ENCODE measurements at places on chromosomes 1 and 21. TPM values are rescaled to one million over a fixed set of nuclear protein-coding genes. Genes with fewer than 3 reads are reported as not detected.

- no peaks in the 10 kb centered on the region for H3K27me3 ChIP-seq
- no peaks in the 10 kb centered on the region for H3K4me1 ChIP-seq
- H3K36me3 ChIP-seq: no peaks in the 10 kb centered on the region
- no peak overlapping the region for H3K4me3 ChIP-seq
These were observed 64.6 kb downstream of the GRIK1 start for GRCh38 chr21:29875036-29875716.

CD58 gene
- total RNA-seq: 8.0 TPM

OVAAL gene
- total RNA-seq: not detected

DNA sequence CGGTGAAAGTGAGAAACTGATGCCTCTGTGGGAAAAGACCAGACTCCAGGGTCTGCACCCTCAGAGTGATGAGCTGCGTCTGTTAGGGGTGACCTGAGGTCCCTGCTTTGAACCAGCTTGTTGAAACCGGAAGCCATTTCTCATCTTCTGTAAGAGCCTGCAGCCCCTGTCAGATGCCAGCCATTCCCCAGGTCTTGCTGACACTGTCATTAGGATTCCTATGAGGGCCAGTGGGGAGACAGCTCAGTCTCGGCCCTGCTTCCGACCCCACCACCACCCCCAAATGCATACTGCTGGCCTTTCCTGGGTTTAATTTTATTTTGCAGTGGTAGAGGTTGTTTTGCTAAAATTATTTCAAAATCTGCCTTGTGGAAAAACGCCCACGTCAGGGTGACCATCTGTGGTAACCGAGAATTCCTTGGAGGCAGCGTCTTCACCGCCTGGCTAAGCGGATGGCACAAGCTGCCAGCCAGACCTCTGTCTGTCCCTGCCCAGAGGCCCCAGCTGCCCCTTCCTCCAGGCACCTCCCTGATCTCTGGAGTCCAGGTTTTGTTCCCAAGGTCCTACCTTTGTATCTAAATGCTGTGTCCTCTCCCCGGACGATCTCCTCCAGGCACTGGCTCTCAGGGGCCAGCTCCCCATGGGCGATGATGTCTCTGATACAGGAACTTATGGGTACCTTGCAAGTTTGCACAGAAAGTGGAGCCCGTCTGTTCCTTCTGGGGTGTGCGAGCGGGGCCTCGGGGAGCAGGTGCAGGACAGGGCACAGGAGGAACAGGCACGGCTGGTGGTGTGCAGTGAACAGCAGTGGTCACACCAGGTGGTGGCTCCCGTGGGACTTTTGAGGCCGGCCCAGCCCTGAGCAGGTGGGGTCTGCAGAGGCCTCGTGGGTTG lies 49.9 kb downstream of the PRKCZ start:
- H3K27me3 ChIP-seq: no peaks in the 10 kb centered on the region
- H3K4me1 ChIP-seq: peaks cover 8% of the 10 kb centered on the region
- H3K4me3 ChIP-seq: no peak overlapping the region
- no peak for DNase-seq
- H3K36me3 ChIP-seq: peaks cover 26% of the 10 kb centered on the region
- no peak overlapping the region for H3K27ac ChIP-seq

FCRL6 gene
- 0.60 TPM for total RNA-seq

ESRRG gene
- 12.7 TPM for total RNA-seq

DNA sequence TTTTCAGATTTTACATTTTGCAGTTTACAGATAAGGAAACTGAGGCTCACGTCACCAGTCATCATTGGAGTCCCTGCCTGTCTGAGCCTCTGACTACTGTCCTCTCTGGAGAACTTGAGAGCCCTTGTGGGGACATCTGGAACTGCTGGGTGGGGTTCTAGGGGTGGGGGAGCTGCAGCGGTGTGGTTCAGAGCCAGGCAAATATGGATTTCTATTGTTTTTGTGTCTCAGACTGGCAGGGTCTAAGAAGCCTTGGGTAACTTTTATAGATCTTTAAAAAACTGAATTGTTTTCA lies 46.9 kb downstream of the IER5 start:
- no peaks in the 10 kb centered on the region for H3K27me3 ChIP-seq
- H3K27ac ChIP-seq: peak overlapping the region; percentile 86
- H3K4me3 ChIP-seq: no peak overlapping the region

DNA sequence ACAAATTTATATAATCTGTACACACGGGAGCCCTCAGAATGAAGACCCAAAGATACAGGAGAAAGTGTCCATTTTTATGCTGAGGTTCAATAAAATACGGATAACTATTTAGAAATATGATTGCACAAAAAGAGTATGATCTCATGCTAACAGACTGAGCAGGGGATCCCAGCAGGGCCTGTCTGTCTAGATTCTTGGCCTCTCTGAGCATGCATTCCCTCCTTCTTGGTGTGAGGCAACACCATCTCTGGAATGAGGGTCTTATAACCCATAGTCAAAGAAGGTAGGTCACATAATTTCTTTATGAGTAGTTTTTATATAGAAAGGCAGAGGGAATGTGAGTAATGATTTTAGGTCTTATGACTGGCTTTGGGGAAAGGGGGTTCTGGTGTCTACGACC lies 5.4 kb downstream of the PRMT6 start:
- peaks cover 17% of the 10 kb centered on the region for H3K4me1 ChIP-seq
- DNase-seq: no peak
- no peak overlapping the region for H3K4me3 ChIP-seq
- peaks cover 6% of the 10 kb centered on the region for H3K36me3 ChIP-seq
- no peak overlapping the region for H3K27ac ChIP-seq
- no peaks in the 10 kb centered on the region for H3K27me3 ChIP-seq

DNA sequence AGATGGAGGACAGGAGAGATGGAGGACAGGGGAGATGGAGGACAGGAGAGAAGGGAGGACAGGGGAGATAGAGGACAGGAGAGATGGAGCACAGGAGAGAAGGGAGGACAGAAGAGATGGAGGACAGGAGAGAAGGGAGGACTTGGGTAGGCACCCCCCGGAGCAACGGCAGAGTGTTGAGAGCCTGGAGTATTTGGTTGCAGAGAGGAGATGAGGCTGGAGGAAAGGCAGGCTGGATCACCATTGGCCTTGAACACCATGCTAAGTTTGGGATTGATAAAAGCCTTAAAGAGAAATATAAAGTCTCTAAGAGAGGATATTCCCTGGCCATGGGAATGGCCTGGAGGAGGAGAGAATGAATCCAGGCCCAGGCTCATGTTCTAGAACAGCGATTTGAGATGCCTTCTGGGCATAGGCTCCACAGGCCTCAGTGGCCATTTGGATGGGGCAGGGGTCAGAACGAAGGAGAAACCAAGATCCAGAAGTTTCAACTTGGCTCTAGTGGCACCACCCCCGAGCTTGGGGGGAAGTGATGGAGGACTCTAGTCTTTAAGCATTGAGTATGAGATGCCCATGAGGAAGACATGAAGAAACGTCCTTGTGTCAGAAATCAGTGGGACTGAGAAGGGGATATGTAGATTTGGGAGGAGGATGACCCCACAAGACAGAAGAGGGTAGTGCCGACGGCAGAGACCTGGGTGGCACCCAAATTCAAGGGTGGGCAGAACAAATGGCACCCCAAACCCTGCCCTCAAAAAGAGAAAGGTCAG lies 47.9 kb upstream of the EDN2 start:
- no peak overlapping the region for H3K4me3 ChIP-seq
- H3K4me1 ChIP-seq: peaks cover 6% of the 10 kb centered on the region
- DNase-seq: no peak

DNA sequence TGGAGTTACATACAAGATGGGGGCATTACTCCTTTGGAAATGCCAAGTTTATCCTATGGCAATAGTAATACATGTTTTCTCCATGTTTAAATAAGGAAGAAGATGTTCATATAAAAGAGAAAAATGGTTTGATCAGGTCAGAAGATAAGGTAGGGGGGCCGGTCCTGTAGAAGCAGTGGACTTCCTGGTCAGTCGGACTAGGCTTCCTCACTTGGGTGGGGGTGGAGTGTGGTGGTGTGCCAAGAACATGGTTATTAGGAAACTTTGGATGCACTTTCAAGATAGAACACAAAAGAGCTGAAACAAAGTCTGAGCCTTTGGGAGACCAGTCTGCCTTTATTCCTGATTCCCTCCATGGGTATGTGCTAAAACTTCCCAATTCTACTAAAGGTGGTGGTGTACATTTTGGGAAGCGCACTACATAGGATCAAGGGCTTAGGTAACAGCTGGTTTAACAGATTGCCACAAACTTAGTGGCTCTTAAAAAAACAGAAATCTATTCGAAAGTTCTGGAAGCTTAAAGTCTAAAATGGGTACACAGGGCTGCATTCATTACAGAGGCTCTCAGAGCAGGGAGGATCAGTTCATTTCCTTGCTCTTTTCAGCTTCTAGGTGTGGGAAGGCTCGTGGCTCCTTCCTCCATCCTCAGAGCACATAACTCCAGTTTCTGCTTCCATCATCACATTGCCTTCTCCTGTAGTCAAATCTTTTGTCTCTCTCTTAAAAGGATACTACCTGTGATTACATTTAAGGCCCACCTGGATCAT lies 64.6 kb downstream of the KDM1A start:
- peaks cover 4% of the 10 kb centered on the region for H3K4me1 ChIP-seq
- no peaks in the 10 kb centered on the region for H3K27me3 ChIP-seq
- no peak for DNase-seq
- H3K27ac ChIP-seq: peak overlapping the region; percentile 28
- peaks cover 54% of the 10 kb centered on the region for H3K36me3 ChIP-seq

GRCh38 chr1:244674446-244674845 lies 21.5 kb downstream of the DESI2 start:
- H3K4me3 ChIP-seq: no peak overlapping the region
- no peaks in the 10 kb centered on the region for H3K27me3 ChIP-seq
- no peak overlapping the region for H3K27ac ChIP-seq
- H3K36me3 ChIP-seq: peaks cover 28% of the 10 kb centered on the region

MYOG gene
- total RNA-seq: not detected

TRAF3IP3 gene
- 1.1 TPM for total RNA-seq

PLA2G2F gene
- total RNA-seq: not detected

DNA sequence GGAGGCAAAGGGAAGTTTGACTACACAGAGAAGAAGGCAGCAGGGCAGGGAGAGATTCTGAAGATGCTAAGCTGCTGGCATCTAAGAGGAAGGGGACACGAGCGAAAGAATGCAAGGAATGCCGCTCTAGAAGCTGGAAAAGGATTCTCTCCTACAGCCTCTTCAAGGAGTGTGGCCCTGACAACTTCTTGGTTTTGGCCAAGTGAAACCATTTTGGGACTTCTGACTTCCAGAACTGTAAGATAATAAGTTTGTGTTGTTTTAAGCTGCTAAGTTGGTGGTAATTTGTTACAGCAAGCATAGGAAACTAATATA lies 28.5 kb downstream of the MGST3 start:
- no peak overlapping the region for H3K27ac ChIP-seq
- H3K27me3 ChIP-seq: no peaks in the 10 kb centered on the region
- H3K4me1 ChIP-seq: peaks cover 21% of the 10 kb centered on the region
- no peak overlapping the region for H3K4me3 ChIP-seq
- H3K36me3 ChIP-seq: peaks cover 13% of the 10 kb centered on the region
- DNase-seq: no peak

- no peak overlapping the region for H3K27ac ChIP-seq
- no peak for DNase-seq
These were observed 138.2 kb downstream of the COL24A1 start for GRCh38 chr1:86018283-86018923.

DNA sequence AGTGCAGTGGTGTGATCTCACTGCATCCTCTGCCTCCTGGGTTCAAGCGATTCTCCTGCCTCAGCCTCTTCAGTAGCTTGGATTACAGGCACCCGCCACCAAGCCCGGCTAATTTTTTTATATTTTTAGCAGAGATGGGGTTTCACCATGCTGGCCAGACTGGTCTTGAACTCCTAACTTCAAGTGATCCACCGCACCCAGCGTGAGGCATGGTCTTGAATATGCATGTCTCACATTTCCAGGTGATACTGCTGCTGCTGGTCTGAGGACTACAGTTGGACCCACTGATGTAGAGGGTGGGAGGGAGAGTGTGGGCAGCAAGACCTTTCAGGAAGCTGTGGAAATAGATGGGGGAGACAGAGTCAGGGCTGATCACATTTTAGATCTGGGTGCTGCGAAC lies 21.9 kb upstream of the ASAP3 start:
- no peak overlapping the region for H3K4me3 ChIP-seq
- H3K27ac ChIP-seq: no peak overlapping the region

DPYD gene
- total RNA-seq: 13.3 TPM

- DNase-seq: no peak
- H3K27me3 ChIP-seq: peaks cover 84% of the 10 kb centered on the region
- no peak overlapping the region for H3K27ac ChIP-seq
- H3K4me1 ChIP-seq: peaks cover under 1% of the 10 kb centered on the region
These were observed 5.1 kb downstream of the CR1 start for GRCh38 chr1:207501071-207501470.

PIK3CD gene
- 4.3 TPM for total RNA-seq

KCNH1 gene
- 0.34 TPM for total RNA-seq

- H3K4me3 ChIP-seq: no peak overlapping the region
- DNase-seq: no peak
- no peaks in the 10 kb centered on the region for H3K36me3 ChIP-seq
- no peaks in the 10 kb centered on the region for H3K27me3 ChIP-seq
These were observed 34.9 kb downstream of the SYF2 start for GRCh38 chr1:25197235-25197975.

DNA sequence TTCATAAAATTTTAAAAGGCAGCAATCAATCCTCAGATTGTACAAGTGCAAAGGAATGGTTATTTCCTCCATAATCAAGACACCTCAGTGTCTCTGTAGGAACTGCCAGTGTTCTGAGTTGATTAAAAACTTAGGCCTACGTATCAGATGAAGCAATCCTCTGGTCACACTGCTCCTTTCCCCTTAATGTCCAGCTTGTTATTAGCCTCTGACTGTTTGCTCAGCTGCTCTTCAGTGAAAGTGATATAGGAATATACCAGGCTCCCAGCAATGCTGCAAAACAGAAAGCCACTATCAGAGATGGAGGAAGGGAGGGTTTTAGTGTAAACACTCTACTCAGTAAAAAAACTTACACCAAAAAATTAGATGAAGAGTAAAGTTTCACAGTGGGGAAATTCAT lies 49.8 kb downstream of the SLC35D1 start:
- DNase-seq: no peak
- no peak overlapping the region for H3K27ac ChIP-seq
- peaks cover 27% of the 10 kb centered on the region for H3K36me3 ChIP-seq
- no peaks in the 10 kb centered on the region for H3K27me3 ChIP-seq

ZBTB37 gene
- 19.3 TPM for total RNA-seq

LCK gene
- 1.5 TPM for total RNA-seq

- no peak overlapping the region for H3K4me3 ChIP-seq
- no peaks in the 10 kb centered on the region for H3K36me3 ChIP-seq
- no peak for DNase-seq
- peaks cover 37% of the 10 kb centered on the region for H3K27me3 ChIP-seq
These were observed 437.7 kb downstream of the OMA1 start for GRCh38 chr1:58108783-58109182.

DNA sequence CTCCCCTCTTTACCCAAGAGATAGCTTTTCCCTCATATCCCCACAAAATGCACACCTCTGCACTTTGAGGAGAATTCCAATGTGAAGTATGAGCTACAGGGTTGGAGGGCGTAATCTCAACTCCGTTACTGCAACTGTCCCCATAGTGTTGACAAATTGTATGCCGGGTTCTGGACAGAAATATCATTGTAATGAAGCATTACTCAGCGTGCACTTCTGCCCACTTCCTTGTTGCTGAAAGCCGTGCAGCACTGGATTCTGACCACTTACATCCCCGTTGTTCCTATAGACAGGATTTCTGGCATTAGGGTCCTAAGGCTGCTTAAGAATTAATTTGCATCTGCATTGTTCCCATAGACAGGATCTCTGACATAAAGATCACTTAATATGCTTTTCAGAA lies 205.6 kb downstream of the RHOU start:
- no peak overlapping the region for H3K27ac ChIP-seq
- no peaks in the 10 kb centered on the region for H3K27me3 ChIP-seq
- H3K4me1 ChIP-seq: peaks cover 28% of the 10 kb centered on the region
- H3K36me3 ChIP-seq: no peaks in the 10 kb centered on the region
- no peak for DNase-seq

KRTAP10-4 gene
- total RNA-seq: not detected

All from mesothelial cell of epicardium (in vitro differentiated cells).